SK-N-SH (cell line): ENCODE measurements at places on chromosomes 7 and 10. TPM values are rescaled to one million over a fixed set of nuclear protein-coding genes. Genes with fewer than 3 reads are reported as not detected.

The MBLAC1 gene
- 2.5 and 4.4 TPM in 2 replicates for polyA plus RNA-seq

The C10orf67 gene
- polyA plus RNA-seq = 0.97 and 1.1 TPM in 2 replicates

The TLL2 gene
- polyA plus RNA-seq = 0.28 and 0.36 TPM in 2 replicates

The CDK14 gene
- polyA plus RNA-seq = 13.9 and 15.6 TPM in 2 replicates

The CRTAC1 gene
- 0.05 and 0.18 TPM in 2 replicates for polyA plus RNA-seq

GRCh38 chr7:27245798-27246691 lies 3.4 kb downstream of the EVX1 start:
- H3K27me3 ChIP-seq = peaks cover 100% of the 10 kb centered on the region
- DNase-seq = peak; percentile 64
- no peak overlapping the region for H3K4me3 ChIP-seq
- no peaks in the 10 kb centered on the region; the same call in 1 of the 2 replicates for H3K4me1 ChIP-seq
- H3K27ac ChIP-seq = no peak overlapping the region

GRCh38 chr10:83427101-83427500 lies 712.2 kb upstream of the GHITM start:
- H3K27ac ChIP-seq = no peak overlapping the region
- no peaks in the 10 kb centered on the region for H3K27me3 ChIP-seq
- peaks cover 4% of the 10 kb centered on the region; the same call in 1 of the 2 replicates for H3K4me1 ChIP-seq
- H3K36me3 ChIP-seq = no peaks in the 10 kb centered on the region

GRCh38 chr7:48452218-48452617 lies 281.0 kb downstream of the ABCA13 start:
- no peak for DNase-seq
- H3K36me3 ChIP-seq = no peaks in the 10 kb centered on the region
- no peaks in the 10 kb centered on the region for H3K4me1 ChIP-seq
- no peak overlapping the region for H3K4me3 ChIP-seq
- H3K27me3 ChIP-seq = peaks cover 37% of the 10 kb centered on the region

- H3K4me1 ChIP-seq = no peaks in the 10 kb centered on the region; the same call in 1 of the 2 replicates
- H3K36me3 ChIP-seq = no peaks in the 10 kb centered on the region
- H3K27ac ChIP-seq = no peak overlapping the region
- no peak overlapping the region for H3K4me3 ChIP-seq
These were observed 242.3 kb upstream of the FZD1 start for GRCh38 chr7:91021956-91022355.

GRCh38 chr10:59098387-59098786 lies 78.1 kb upstream of the PHYHIPL start:
- peaks cover 11% of the 10 kb centered on the region; the same call in 1 of the 2 replicates for H3K4me1 ChIP-seq
- no peak overlapping the region for H3K4me3 ChIP-seq
- H3K36me3 ChIP-seq = no peaks in the 10 kb centered on the region
- H3K27ac ChIP-seq = peak overlapping the region; percentile 99

- no peak overlapping the region for H3K27ac ChIP-seq
- H3K4me3 ChIP-seq = no peak overlapping the region
- DNase-seq = no peak
- no peaks in the 10 kb centered on the region for H3K36me3 ChIP-seq
These were observed 87.4 kb upstream of the WAC start for GRCh38 chr10:28445516-28445915.

GRCh38 chr10:42623929-42624328 lies 14.4 kb downstream of the ZNF33B start:
- H3K27ac ChIP-seq = no peak overlapping the region
- H3K4me3 ChIP-seq = no peak overlapping the region
- H3K27me3 ChIP-seq = no peaks in the 10 kb centered on the region
- no peak for DNase-seq
- H3K4me1 ChIP-seq = no peaks in the 10 kb centered on the region
- peaks cover 36% of the 10 kb centered on the region for H3K36me3 ChIP-seq
